Mammary epithelial cell (primary cell): ENCODE measurements at places on chromosomes 13 and 19. TPM values are rescaled to one million over a fixed set of nuclear protein-coding genes. Genes with fewer than 3 reads are reported as not detected.

KLK14 gene
- 0.50 TPM for total RNA-seq

KIR2DL1 gene
- not detected in 2 replicates for total RNA-seq

NLRP7 gene
- total RNA-seq = not detected in 2 replicates

ATP13A1 gene
- total RNA-seq = 53.0 TPM

RNF225 gene
- total RNA-seq = 0.35 and 0.42 TPM in 2 replicates

CFAP97D2 gene
- total RNA-seq = not detected

ZNF699 gene
- total RNA-seq = 69.2 TPM

STARD13 gene
- 13.3 and 15.5 TPM in 2 replicates for total RNA-seq

HCST gene
- 1.3 and 2.3 TPM in 2 replicates for total RNA-seq

MUC16 gene
- total RNA-seq = 0.05 and 0.26 TPM in 2 replicates

FUT1 gene
- 13.9 and 18.3 TPM in 2 replicates for total RNA-seq

GJB6 gene
- total RNA-seq = 1.5 and 2.1 TPM in 2 replicates

TMEM145 gene
- not detected for total RNA-seq

ANKRD24 gene
- 0.56 and 0.73 TPM in 2 replicates for total RNA-seq

ZNF98 gene
- total RNA-seq = not detected in 2 replicates

ITPKC gene
- total RNA-seq = 37.1 and 38.7 TPM in 2 replicates

SIGLEC12 gene
- total RNA-seq = not detected

U2AF1L4 gene
- 23.9 and 34.4 TPM in 2 replicates for total RNA-seq

COLGALT1 gene
- total RNA-seq = 63.0 and 92.5 TPM in 2 replicates

RNASEH2B gene
- 20.8 TPM for total RNA-seq

KCNC3 gene
- total RNA-seq = 0.09 TPM in 1 of 2 replicates, not detected in the other

MLLT1 gene
- 5.8 TPM for total RNA-seq

IFI30 gene
- 30.1 and 36.2 TPM in 2 replicates for total RNA-seq

TMEM143 gene
- 7.3 and 9.0 TPM in 2 replicates for total RNA-seq

KLHL1 gene
- not detected in 2 replicates for total RNA-seq

FBXO27 gene
- 6.7 TPM for total RNA-seq

SLC15A1 gene
- not detected in 2 replicates for total RNA-seq

NTN5 gene
- 0.16 TPM in 1 of 2 replicates, not detected in the other for total RNA-seq

EFNB2 gene
- 51.8 TPM for total RNA-seq

AP1M2 gene
- total RNA-seq = 86.3 and 86.9 TPM in 2 replicates

SYNGR4 gene
- total RNA-seq = not detected

ACP4 gene
- not detected in 2 replicates for total RNA-seq
